ENCODE measurements at places on chromosomes 5 and 9. TPM values are rescaled to one million over a fixed set of nuclear protein-coding genes. Genes with fewer than 3 reads are reported as not detected.

SLC34A3 gene
- not detected for polyA plus RNA-seq

GRCh38 chr5:25285136-25285535 is 640.4 kb upstream of the CDH10 start:
- no peaks in the 10 kb centered on the region for H3K4me1 ChIP-seq
- H3K36me3 ChIP-seq: no peaks in the 10 kb centered on the region
- no peak overlapping the region for H3K4me3 ChIP-seq
- no peak for DNase-seq
- no peaks in the 10 kb centered on the region for H3K27me3 ChIP-seq

- no peaks in the 10 kb centered on the region for H3K36me3 ChIP-seq
- no peaks in the 10 kb centered on the region for H3K27me3 ChIP-seq
- DNase-seq: no peak
- H3K4me3 ChIP-seq: no peak overlapping the region
- no peak overlapping the region for H3K27ac ChIP-seq
Observed at GRCh38 chr5:107058235-107058634, 612.5 kb downstream of the EFNA5 start.

- H3K4me1 ChIP-seq: no peaks in the 10 kb centered on the region
- H3K36me3 ChIP-seq: no peaks in the 10 kb centered on the region
- H3K27me3 ChIP-seq: no peaks in the 10 kb centered on the region
- no peak overlapping the region for H3K27ac ChIP-seq
- no peak overlapping the region for H3K4me3 ChIP-seq
Observed at GRCh38 chr5:15995341-15996052, 184.1 kb downstream of the MARCHF11 start.

- H3K4me3 ChIP-seq: no peak overlapping the region
- DNase-seq: no peak
- no peaks in the 10 kb centered on the region for H3K36me3 ChIP-seq
- no peaks in the 10 kb centered on the region for H3K27me3 ChIP-seq
Observed at GRCh38 chr9:82209797-82210470, 221.4 kb downstream of the SPATA31D1 start.

GRCh38 chr9:34994260-34994899 is 4.8 kb downstream of the DNAJB5 start:
- DNase-seq: no peak
- H3K36me3 ChIP-seq: no peaks in the 10 kb centered on the region
- H3K4me1 ChIP-seq: peaks cover 17% of the 10 kb centered on the region
- no peak overlapping the region for H3K4me3 ChIP-seq
- H3K27ac ChIP-seq: no peak overlapping the region

- H3K4me1 ChIP-seq: no peaks in the 10 kb centered on the region
- no peaks in the 10 kb centered on the region for H3K27me3 ChIP-seq
- H3K36me3 ChIP-seq: no peaks in the 10 kb centered on the region
- no peak for DNase-seq
- no peak overlapping the region for H3K27ac ChIP-seq
- no peak overlapping the region for H3K4me3 ChIP-seq
Observed at GRCh38 chr5:19923742-19924141, 64.3 kb downstream of the CDH18 start.

GRCh38 chr5:72733810-72734209 is 82.7 kb upstream of the TNPO1 start:
- no peak for DNase-seq
- H3K36me3 ChIP-seq: no peaks in the 10 kb centered on the region
- no peaks in the 10 kb centered on the region for H3K4me1 ChIP-seq
- H3K27ac ChIP-seq: no peak overlapping the region
